ENCODE measurements at places on chromosomes 2 and 18.

GRCh38 chr2:85646166-85646565 lies 21.8 kb downstream of the SFTPB start:
- no peak for DNase-seq

DNA sequence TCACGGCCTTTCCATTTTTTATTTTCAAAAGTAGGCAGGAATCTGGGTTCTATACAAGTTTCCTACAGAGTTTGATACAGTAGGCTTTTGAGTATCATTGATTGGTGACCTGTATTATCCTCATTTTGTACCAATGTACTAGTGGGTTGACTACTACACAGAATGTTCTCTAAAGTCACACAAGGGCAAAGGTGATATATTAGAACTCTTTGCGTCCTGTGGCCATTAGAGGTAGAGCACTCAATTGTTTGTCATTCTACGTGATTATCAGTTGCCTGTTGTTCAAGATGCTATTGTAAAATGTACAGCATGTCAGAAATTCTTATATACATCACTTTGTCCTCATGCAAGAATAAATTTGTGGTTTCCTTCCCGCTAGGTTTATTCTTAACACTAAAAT lies 24.8 kb downstream of the WDR75 start:
- no peak for DNase-seq

- no peak for DNase-seq
These were observed 216.6 kb downstream of the HDAC4 start for GRCh38 chr2:239184179-239184578.

DNA sequence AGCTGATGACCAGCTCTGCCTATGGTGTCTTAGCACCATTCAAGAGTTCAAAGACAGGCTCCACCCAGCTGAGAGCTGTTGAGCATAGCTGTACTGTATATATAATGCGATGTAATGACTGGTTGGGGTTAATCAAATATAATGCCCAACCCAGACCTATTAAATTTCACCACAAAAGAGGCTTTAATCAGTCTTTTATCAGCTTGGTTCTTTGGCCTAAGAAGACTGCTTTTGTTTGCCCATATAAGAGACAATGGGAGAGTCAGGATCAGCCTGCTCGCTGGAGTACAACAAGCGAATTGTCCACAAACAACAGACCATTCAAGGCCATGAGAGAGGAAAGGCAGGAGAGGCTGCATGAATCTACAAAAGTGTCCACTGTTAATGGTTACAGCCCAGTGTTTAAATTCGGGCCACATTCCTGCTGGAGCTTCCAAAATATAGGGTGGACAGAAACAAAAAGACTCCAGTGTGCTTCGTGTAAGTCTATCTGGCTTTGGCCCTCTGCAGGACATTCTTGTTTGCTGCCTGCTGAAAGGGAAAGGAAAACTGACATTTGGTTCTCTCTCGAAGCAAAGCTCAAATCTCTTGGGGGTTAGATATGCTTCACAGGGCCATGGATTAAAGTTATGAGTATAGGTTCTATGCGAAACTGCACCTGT lies 299.0 kb upstream of the FBXO11 start:
- DNase-seq: no peak

- no peak for DNase-seq
These were observed 125.0 kb downstream of the MTCL1 start for GRCh38 chr18:8830067-8831060.

DNA sequence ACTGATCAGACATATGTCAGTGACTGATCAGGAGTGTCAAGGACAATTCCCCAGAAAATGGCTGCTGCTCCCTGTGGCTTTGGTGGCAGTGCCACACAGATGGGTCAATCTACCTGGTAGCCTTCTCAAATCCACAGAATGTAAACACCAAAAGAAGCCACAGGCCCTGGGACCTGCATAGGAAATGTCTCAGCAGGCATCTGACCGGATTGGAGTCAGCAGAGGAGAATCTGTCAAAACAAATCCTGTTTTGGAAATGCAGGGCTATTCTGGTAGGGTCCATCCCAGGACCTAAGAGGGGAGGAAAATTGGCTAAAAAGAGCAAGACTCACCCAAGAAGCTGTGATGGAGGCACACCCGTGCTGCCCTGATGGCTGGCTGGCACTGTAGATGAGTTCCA lies 189.7 kb downstream of the TMEM247 start:
- DNase-seq: no peak

DNA sequence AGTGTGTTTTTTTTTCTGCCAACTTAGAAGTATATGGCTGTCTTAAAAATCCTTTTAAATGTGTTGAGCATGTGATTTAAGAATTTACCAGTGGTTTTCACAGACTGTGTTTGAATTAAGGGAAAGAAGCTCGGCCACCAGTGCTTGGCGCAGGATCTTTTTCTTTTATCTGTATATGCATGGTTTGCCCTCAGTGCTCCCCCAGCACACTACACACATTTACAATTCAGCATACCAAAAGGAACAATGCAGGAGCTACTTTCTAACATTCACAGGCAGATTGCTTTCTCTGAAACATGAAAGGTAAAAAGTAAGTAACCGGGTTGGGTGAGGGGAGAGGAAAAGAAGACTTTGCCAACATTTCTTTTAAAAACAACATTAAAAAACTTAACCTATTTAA lies 3.9 kb downstream of the SALL3 start:
- DNase-seq: no peak

- DNase-seq: no peak
These were observed 108.5 kb downstream of the VAPA start for GRCh38 chr18:10022365-10022764.

GRCh38 chr2:65724336-65724735 lies 291.9 kb upstream of the SPRED2 start:
- DNase-seq: no peak

Data from esophagus squamous epithelium (tissue), 5 donors.